NCI-H1930 (cell line): ENCODE measurements at places on chromosomes 2 and 18.

- DNase-seq = no peak
Observed at GRCh38 chr18:54607213-54608027, 16.4 kb downstream of the DYNAP start.

DNA sequence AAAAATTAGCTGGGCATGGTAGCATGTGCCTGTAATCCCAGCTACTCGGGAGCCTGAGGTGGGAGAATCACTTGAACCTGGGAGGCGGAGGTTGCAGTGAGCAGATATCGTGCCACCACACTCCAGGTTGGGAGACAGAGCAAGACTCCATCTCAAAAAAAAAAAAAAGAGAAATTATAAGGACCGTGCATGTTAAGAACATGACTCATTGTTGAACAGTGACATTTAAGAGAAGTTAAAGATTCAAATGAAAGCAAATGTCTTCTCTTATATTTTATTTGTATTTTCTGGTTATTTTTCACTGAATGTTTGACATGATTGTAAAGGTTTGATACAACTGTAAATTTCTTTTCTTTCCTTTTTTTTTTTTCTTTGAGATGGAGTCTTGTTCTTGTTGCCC, 69.6 kb downstream of the APLF start:
- DNase-seq = no peak

DNA sequence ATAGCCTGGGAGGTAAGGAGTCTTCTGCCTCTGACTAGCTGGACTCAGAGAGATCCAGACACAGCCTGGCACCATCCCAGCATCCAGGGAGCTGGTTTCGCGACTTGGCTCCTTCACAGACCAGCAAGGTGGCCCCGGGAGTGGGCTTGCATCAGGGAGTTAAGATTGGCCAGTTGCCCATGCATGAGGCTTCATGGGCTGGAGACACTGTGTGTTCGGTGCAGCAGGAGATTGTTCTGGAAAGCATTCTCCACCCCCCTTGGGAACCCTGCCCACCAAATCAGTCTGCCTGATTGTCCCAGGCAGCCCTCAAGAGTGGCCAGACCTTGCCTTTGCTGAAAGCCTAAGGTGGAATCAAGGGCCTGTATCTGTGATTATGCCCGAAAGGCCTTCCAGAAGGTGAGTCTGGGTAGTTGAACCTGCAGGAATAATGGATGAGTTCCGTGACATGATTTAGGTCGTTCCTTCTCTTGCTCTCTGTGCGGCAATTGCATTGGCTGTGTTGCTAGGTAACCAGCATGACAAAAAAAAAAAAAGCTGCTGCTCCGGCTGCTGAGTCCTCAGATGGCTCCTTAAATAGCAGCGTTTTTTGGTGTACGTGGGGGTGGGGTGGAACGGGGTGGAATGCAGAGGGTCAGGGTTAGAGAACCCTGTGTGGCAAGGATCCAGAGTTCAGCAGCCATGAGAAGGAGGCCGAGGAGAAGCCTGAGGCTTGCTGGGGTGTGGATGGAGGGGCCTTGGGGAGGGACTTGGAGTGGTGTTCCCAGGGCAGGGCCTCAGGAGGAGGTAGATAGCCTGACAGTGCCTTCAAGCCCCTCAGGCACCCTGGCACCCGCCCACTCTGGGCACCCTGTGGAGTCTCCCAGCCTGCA, 93.0 kb upstream of the MCFD2 start:
- DNase-seq = no peak

GRCh38 chr2:169739351-169739750, 5.7 kb downstream of the KLHL23 start:
- DNase-seq = no peak
